ENCODE measurements at places on chromosomes 5 and 9.

GRCh38 chr9:29773676-29774075 is 2200.4 kb upstream of the C9orf72 start:
- no peak for DNase-seq

- no peak for DNase-seq
Measured at GRCh38 chr9:101119206-101119819, 90.8 kb downstream of the PLPPR1 start.

GRCh38 chr9:136178061-136178772 is 26.7 kb downstream of the LHX3 start:
- DNase-seq = no peak

DNA sequence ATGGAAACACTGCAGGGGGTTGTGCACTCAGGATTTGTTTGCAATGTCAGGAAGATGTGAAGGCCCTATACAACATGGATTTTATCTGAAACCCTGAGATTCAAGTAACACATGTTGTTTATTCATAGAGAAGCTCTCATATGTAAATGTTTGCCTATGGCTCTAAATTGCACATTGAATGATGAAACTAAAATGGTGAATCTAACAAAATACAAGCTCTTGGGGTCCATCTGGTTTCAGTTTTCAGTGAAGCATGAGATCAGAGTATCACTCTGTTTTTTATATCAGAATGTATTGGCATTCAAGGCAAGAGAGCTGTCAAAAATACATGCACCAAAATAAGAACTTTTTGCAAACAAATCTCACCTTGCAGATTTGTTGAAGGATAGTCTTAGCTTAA is 19.6 kb upstream of the FRMD3 start:
- no peak for DNase-seq

- no peak for DNase-seq
Measured at GRCh38 chr5:26553079-26553478, 485.3 kb downstream of the CDH9 start.

DNA sequence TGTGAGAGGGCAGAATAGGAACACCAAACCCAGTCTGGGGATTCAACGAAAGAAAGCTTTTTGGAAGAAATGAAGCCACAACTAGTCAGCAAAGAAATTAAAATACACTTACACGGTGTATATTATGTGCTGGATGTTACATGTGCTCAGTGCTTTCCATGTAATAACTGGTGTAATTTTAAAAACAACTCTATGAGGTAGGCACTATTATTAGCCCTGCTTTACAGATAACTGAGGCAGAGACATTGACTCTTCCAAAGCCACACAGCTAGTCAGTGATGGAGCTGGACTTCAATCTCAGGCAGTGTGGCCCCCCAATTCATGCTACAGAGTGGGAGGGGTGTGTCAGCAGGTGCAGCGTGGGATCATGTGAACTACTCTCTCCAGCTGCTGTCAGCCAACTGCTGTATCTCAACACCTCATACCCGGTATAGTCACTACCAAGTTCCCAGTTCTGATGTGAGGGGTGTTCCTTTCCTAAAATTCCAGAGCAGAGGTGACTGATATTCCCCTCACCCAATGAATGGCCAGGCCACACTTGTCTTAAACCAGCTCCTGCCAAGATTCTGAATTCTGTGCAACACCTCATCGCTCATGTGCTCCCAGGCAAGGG is 33.8 kb upstream of the TJP2 start:
- DNase-seq = no peak

DNA sequence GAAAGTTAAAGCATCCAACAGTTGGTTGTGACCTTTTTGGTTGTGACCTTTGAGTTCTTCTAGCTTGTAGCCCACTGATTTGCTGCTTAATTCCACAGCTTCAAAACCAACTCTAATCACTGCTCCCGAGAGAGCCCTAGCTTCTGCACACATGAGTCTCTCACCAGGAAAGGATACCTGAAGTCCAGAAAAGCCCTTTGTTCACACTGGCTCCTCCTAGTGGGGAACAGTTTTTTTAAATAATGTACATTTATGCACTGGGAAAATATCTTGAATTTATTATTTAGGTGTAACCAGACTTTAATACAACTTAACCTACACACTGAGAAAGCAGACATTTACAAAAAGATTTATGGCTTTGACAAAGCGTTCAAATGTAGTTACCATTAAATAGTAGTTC is 120.2 kb upstream of the CCDC152 start:
- DNase-seq = no peak

GRCh38 chr5:137888466-137888862 is 793 bp upstream of the PKD2L2 start:
- DNase-seq = no peak

GRCh38 chr9:133054194-133054890 is 7.4 kb upstream of the CEL start:
- no peak for DNase-seq

GRCh38 chr5:180717989-180718388 is 21.9 kb downstream of the OR2Y1 start:
- no peak for DNase-seq

GRCh38 chr5:106092455-106092854 is 1578.3 kb downstream of the EFNA5 start:
- no peak for DNase-seq

GRCh38 chr9:133465984-133466383 is 6.2 kb downstream of the CACFD1 start:
- DNase-seq = no peak

DNA sequence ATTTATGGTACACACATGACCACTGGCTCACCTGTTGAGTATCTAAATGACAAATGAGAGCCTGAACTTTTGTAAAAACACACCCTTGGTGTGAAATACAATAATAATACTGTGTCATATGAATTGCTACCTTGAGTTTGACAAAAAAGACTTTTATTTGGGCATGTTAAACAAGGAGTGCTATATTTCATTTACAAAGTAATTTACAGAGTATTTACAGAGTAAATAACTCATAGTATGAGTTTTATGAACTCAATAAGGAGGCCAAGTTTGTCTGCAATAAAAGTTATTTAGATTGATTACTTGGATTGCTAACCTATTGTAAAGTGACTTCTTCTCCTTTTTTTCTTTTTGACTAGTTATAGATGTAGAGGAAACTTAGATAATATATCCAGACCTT is 146.0 kb upstream of the NUDT12 start:
- no peak for DNase-seq

DNA sequence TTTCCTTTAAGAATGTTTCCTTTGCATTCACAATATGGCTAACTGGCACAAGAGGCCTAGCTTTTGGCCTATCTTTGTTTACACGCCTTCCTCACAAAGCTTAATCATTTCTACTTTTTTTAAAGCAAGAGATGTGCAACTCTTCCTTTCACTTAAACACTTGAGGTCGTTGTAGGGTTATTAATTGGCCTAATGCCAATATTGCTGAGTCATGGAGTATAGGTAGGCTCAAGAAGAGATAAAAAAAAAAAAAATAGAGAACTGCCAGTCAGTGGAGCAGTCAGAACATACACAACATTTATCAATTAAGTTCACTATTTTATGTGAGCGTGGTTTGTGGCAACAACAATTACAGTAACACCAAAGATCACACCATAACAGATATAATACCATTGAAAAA is 5.9 kb downstream of the FKBP15 start:
- no peak for DNase-seq

Data from stimulated activated CD8-positive, alpha-beta memory T cell treated with anti-CD3 and anti-CD28 coated beads, Interleukin-7, amount 100 ng/mL, for 24 hours (primary cell).